Memory B cell (primary cell): ENCODE measurements at places on chromosomes 5 and 9.

DNA sequence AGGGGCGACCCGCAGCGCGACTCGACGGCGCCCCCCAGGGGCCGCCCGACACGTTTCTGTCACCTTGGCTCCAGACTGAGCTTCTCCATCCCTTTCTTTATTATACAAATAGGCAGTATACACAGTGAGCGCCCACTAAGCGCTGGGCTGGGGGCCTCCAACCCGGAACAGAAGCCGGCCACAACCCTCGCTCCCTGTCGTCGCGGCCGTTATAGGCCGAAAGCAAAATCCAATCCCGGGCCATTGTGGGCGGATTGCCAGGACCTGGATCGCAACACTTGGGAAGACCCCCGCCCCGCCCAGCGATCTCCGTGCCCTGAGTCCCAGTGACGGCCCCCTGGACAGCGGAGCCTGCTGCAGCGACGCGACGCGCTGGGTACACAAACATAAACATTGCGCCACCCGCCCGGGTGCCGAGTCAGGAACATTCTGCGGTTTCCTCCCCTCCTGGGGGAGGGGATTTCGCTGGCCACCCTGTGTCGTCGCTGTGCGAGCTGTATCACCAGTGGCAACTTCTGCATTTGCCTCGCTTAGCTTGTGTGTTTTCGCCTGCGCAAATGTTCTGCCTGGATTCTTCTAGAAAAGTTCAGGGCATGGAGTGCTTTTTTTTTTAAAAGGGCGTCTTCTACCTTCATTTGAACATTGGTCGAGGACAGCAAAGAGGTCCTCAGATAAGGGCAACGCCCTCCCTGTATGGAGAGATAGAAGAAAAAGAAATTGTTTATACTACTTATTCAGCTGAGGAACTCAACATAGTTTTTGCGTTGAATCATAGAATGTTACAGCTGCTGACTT is 1.3 kb upstream of the DUSP1 start:
- peak; percentile 93 for DNase-seq

DNA sequence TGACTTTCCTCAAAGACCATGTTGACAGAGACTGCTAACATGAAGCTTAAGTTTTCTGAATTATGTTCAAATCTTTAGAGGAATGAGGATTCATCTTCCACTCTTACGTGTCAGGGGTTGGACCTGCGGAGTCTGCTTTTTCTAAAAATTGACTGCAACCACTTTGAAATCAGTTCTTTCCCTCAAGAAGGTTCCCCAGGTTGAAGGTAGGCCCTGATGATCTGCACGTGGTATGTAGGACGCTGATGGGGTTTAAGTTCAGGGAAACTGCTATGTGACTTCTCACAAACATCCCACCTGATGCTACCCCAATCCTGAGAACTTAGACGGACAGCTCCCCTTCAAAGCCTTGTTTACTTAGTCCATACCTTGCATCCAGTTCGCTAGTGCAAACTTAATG is 7.2 kb downstream of the RACK1 start:
- no peak for DNase-seq

GRCh38 chr9:97714435-97714834 is 17.3 kb upstream of the XPA start:
- no peak for DNase-seq

- no peak for DNase-seq
Observed at GRCh38 chr5:135569755-135570452, 8.9 kb downstream of the CXCL14 start.

DNA sequence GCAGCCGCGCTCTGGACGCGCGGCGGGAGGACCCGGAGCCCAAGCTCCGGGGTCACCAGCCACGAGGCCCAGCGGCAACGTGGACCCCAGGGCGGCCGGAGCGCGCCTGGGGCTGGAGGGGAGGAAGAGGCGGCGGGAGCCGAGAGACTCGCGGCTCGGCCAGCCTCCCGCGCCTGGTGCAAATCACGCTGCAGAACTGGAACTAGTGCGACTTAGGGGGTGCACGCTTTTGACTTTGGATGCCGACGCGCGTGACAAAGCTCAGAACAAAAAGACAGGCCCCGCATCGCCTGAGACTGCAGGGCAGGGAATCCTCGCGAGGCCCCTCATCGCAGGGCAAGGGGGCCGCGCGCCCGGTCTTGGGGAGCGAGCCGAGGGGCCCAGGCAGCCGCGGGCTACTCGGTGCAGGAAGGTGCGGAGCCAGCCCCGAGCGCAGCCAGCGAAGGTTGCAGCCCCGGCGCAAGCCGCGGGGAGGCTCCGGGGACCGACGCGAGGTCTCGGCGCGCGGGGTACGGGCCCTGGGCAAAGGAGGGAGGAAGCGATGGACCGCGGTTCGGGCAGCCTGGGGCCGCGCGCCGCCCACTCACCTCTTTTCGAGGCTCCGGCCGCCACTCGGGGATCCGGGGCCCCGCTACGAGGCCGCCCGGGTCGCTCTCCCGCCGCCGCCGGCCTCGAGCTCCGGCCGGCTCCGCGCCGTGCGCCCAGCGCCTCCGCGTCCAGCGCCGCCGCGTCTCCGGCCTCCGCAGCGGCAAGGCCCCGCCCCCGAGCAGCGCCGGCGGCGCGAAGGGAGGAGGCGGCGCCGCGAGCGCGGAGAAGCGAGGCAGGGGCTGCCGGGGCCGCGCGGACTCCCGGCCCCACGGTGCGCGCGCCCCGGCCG is at the start of gene GOLM1:
TSS of gene GOLM1 (minus strand) at position 735 of the 877 bp plus-strand sequence. CDS start 20,238 bp downstream, outside the sequence.
- no peak for DNase-seq

DNA sequence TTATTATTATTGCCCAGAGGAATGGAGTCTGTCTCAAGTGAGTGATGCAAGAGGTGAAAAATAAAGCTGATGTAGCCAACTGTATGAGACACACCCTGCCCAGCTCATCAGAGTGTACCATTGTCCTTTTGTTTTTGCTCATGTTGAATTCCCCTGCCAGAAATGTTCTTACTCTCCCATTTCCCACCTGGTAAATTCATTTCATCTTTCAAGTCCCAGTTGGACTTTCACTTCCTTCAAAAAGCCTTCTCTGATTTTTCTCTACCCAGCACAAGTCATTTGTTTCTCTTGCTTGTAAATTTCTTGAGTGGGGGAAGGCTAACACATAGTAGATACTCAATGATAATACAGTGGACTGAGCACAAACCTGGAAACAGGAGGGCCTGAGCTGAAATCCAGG is 394.5 kb upstream of the ZNF462 start:
- DNase-seq: no peak

DNA sequence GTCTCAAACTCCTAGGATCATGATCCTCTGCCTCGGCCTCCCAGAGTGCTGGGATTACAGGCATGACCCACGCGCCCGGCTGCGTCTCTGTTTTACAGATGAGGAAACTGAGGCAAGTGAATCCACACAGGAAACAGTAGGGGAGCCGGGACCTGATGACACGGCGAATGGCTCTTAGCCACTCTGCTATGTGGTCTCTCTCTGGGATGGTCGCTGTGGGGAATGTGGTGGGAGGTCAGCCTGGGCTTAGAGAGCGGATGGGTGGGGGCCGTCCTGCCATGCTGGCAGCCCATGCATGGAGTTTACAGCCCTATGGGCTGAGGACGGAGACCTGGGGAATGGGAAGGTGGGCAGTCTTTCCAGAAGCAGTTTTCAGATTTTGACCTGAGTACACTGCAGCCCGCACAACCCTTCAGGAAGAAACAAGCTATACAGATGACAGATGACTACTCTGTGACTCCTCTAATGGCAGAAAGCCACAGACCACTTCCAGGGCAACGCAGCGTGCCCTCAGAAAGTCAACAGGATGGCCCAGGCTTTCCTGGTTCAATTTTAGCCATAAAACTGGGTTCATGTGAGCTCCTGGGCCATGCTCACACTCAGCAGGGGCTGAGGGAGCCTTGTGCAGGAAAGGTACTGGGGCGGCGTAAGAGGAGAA is 136.1 kb upstream of the RAPGEF1 start:
- DNase-seq: no peak

DNA sequence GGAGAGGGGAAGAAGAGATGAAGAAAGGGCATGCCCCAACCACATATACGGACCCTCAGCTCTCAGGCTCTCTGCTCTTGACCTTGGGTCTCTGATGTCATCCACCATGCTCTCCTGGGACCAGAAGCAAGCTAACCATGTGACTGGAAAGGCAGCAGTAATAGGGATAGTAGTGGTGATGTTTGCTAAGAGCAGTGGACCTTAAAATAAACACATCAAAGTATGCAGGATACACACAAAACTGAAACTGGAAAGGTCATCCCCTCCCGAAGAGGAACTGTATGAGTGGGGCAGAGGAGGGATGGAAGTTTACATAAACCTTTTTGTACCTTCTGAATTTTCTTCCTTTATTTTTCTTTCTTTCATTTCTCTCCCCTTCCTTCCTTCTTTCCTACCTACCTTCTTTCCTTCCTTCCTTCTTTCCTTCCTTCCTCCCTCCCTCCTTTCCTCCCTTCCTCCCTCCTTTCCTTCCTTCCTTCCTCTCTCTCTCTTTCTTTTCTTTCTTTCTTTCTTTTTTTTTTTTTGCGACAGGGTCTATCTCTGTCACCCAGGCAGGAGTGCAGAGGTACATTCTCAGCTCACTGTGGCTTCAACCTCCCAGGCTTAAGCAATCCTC is 8.1 kb upstream of the PTPN3 start:
- DNase-seq: no peak

DNA sequence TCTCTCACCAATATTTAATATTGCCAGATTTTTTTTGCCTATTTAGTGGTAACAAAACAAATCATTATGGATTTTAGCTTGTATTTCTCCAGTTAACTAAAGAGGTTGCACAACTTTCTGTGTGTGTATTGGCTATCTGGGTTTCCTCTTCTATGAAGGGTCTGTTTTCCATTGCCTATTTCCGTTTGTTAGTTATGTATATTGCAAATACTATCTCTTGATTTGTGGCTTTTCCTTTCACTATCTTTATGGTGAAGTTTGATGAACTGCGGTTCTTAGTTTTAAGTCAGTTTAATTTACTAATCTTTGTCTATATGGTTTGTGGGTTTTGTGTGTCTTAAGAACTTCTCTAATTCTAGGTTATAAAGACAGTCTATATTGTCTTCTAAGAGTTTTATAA is 136.3 kb downstream of the CEP120 start:
- DNase-seq: no peak

- no peak for DNase-seq
Observed at GRCh38 chr9:18947892-18948339, 85.1 kb downstream of the SAXO1 start.

DNA sequence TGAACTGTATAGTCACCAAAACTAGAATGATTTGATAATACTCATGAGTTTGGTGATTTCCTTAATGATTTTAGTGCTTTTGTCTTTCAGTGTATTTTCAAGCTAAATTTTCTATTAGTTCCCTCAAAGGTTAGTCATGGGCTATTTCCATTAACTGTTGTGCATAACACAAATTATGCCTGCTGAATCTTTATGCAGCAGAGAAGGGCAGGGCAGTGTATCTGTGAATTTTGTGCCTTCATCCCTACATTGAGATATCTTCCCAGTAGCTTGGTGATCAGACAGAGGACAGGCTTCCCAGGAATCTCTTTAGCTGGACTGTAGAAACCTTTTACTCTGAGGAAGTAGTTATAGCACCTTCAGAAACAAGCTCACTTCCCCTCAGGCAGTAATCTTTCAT is 1036.9 kb downstream of the EFNA5 start:
- DNase-seq: no peak

GRCh38 chr9:98708103-98708932 is 417 bp downstream of the GABBR2 start:
- no peak for DNase-seq

- DNase-seq: no peak
Observed at GRCh38 chr5:669111-669841, 23.9 kb downstream of the TPPP start.

DNA sequence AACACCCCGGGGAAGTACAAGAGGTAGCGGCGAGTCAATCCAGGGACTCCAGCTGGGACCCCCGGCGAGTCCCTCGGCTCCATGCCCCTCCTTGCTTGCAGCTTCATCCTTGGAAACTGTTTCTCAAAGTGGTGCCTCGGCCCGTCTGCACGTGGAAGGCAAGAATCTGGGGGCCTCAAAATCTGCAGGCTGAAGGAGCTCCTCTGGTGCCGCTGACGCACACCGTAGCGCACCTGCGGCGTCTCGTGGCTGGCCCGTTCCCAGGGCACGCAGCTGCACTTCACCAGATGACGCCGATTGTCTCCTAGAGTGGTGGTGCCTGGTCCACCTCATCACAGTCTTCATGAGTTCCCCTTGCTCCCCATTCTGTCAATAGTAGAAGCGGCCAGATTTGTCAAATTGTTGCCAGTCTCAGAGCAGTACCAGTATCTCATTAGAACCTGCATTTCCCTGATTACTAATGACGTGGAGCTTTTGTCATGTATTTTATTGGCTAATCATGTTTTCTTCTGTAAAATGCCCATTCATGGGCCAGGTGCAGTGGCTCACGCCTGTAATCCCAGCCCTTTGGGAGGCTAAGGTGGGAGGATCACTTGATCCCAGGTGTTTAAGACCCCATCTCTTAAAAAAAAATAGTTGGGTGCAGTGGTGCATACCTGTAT is 38.6 kb downstream of the GTF3C4 start:
- DNase-seq: no peak

- no peak for DNase-seq
Observed at GRCh38 chr9:78682216-78682615, 385.3 kb downstream of the PSAT1 start.

DNA sequence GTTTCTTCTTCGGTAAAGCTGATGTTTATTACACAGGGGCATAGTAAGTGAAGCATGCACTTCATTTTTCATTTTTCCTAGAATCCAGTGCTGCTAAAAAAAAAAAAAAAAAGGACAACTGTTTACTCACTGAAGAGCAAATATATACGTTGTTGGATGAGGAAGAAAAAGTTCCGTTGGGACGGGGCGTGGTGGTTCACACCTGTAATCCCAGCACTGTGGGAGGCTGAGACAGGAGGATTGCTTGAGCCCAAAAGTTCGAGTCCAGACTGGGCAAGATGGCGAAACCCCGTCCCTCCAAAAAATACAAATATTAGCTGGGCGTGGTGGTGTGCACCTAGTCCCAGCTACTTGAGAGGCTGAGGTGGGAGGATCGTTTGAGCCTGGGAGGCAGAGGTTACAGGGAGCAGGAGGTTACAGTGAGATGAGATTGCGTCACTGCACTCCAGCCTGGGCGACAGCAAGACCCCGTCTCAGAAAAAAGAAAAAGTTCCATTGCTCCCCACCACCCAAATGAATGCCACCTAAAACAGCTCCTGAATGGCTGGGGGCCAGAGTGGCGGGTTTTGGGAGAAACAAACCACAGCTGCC is 60.1 kb upstream of the GNE start:
- no peak for DNase-seq

GRCh38 chr5:111129938-111130337 is 37.8 kb downstream of the WDR36 start:
- DNase-seq: no peak

DNA sequence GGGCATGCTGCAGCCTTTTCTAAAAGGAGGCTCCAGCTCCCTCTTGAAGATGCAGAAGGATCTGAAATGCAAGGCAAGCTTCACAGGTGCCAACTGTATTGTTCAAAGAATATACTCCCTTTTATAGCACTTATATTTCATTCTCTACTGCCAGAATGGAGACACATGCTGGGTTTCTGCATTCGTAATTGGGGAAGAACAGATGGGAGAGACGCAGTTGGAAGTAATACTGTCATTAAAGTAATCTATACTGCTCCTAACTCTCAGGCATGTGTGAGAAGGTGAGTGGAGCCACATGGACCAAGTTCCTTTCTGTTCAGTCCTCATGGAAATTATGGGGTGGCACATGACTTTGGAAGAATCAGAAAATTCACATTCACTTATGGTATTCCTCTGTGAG is 226.4 kb downstream of the TRIM32 start:
- no peak for DNase-seq

GRCh38 chr5:144198386-144198785 is 27.7 kb downstream of the KCTD16 start:
- no peak for DNase-seq

GRCh38 chr9:108517651-108518365 is 338.0 kb downstream of the ACTL7B start:
- no peak for DNase-seq
